ENCODE measurements at places on chromosomes 5 and 9.

- DNase-seq = peak; percentile 64
Observed at GRCh38 chr5:170482511-170482910, 21.3 kb upstream of the KCNIP1 start.

GRCh38 chr5:128202320-128202719, 118.8 kb downstream of the SLC12A2 start:
- DNase-seq = no peak

GRCh38 chr9:113808391-113809358, 67.4 kb upstream of the ZNF618 start:
- DNase-seq = peak; percentile 79

DNA sequence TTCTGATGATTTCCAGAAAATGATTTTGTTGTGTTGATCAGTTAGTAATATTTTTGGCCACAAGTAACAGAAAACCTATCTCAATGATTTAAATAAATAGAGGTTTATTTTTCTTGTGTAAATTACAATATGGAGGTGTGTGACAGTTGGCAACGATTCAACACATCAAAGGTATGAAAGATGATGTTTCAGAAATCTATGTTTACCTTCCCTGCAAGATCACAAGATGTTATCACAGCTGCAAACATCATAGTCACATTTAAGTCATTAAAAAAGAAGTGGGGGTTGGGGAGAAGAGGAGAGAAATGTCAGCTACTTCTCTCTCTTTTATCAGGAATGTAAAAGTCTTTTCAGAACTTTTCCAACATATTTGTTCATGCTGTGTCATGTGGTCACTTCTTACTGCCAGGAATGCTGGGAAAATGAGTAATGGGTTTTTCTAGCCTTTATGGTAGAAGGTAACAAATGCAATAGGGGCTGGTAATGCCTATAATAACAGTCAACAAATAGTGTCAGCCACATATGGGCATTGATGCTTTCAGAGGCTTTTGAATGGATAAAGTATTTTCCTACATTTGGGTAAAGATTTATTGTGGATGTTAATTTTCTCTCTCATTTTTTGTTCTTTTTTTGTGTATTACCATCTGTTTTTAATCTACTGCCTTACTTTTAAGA, 742.7 kb downstream of the TLE1 start:
- no peak for DNase-seq

- DNase-seq = no peak
Observed at GRCh38 chr9:90948156-90948555, 146.5 kb downstream of the SYK start.

GRCh38 chr5:157273131-157273556, 7.2 kb downstream of the CYFIP2 start:
- no peak for DNase-seq

DNA sequence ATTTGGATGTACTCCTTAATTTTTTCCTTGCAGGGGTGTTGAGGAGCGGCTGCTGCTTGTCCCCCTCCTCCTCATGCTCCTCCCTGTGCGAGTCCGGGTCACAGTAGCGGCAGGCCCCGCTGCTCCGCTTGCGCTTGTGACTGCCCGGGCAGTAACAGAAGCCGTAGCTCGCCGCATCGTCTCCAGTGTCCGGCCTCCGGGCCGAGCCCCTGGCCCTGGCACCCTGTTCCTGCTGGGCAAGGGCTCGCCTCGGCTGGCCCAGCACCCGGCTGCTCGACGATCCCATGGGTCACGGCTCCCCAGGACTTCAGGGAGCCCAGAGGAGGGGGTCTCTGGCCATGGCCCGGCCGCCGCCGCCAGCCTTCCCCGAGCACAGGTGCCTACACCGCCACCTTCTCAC, at the start of gene GMCL2:
TSS of gene GMCL2 (minus strand) at position 358 of the 400 bp plus-strand sequence. CDS start at position 286, 72 bp downstream.
- no peak for DNase-seq

DNA sequence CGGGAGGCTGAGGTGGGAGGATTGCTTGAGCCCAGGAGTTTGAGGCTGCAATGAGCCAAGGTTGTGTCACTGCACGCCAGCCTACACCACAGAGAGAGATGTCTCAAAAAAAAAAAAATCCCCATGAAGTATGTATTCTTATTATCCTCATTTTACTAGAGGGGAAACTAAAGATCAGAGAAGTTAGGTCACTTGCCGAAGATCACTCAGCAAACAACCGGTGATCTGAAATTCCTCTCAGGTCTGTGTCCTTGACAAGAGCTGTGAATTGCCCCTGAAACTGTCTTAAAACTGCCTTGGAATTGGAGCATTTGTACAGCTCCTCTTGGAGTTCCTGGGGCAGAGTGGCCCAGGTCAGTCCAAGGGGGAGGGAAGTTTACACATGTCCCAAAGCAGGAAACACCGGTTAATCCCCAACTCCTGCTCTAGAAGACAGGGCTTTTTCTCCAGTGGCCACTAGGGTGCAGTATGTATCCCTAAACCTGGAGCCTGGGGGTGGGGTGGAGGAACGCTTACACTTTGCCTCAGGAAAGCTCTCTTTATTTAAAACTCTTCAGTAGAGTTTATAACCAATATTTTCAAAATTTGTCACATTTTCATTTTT, 27.6 kb downstream of the AQP7 start:
- DNase-seq = peak; percentile 91

- DNase-seq = no peak
Observed at GRCh38 chr5:555058-555623, 30.9 kb upstream of the SLC9A3 start.

DNA sequence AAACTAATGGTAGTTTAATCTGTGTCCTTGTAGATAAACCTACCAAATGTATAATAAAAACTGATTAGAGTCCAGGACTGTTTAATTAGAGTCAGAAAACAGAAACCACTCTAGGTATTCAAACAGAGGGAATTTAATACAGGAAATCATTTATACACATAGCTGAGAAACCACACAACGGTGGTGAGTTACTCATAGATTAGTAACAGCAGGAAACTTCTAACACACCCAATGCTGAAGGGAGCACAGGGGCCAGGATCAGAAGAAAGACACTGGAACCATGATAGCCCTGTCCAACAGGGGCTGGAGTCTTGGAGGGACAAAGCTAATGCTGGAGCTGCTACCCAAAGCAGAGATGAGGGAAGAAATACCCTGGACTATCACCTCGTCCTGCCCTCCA, 321.0 kb downstream of the ACTL7B start:
- DNase-seq = peak; percentile 78

- DNase-seq = peak; percentile 45
Observed at GRCh38 chr9:127308652-127309434, 44.3 kb downstream of the GARNL3 start.

- DNase-seq = no peak
Observed at GRCh38 chr9:121612511-121612998, 38.9 kb upstream of the DAB2IP start.

GRCh38 chr9:37575511-37575914, 667 bp downstream of the FBXO10 start:
- no peak for DNase-seq

GRCh38 chr5:179377421-179378115, 32.3 kb upstream of the ADAMTS2 start:
- no peak for DNase-seq

DNA sequence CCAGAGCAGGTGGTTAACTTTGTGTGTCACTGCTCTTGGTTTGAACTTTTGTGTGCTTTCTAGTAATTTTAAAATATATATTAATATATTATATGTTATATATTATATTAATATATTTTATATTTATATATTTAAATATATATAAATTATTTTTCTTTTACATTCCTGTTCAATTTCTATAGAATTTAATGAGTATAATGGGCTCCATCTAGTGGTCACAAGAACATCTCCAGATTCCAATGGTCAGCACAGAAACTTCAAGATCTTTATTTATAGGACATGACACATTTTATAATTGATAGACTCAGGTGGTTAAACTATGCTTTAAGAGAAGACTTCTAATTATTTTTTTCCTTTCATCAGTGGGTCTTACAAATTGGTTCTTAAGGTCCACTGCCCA, 39.1 kb downstream of the COL23A1 start:
- peak; percentile 49 for DNase-seq

DNA sequence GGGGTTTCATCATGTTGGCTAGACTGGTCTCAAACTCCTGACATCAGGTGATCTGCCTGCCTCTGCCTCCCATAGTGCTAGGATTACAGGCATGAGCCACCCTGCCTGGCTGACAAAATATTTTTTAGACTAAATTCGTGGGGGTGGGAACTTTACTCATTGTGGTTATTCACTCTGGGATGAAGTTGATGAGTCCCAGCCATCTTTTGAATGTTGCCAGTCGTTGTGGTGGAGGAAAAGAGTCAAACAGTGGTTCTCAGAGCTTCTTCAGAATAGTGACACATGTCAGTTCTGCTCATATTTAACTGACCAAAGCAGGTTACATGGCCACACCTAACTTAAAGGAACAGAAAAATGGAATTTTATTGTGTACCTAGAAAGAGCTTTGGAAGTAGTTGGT, 6.9 kb downstream of the SREK1 start:
- DNase-seq = no peak

DNA sequence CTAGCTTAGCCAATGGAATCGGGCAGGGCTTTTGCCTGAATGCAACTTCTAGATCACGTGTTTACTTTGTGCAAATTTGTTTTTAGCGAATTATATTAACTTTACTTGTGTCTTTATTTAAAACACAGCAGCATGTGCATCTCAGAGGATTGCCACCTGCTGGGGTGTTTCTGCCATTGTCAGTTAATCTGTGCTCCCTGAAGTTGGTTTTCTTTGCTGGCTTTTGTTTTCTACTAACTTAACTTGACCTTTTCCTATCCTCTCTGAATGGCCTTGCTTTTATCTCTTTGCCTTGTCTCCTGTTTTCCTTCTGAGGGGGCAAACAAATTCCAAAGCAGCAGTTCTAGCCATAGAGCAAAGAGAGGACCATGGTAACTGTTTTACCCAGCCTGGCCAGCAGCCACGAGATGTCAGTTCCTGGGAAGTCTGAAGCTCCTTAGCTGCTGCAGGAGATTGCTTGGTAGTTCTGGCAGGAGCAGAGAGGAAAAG, 67.6 kb downstream of the ARHGEF28 start:
- peak; percentile 48 for DNase-seq

- no peak for DNase-seq
Observed at GRCh38 chr9:90815183-90815943, 13.7 kb downstream of the SYK start.

DNA sequence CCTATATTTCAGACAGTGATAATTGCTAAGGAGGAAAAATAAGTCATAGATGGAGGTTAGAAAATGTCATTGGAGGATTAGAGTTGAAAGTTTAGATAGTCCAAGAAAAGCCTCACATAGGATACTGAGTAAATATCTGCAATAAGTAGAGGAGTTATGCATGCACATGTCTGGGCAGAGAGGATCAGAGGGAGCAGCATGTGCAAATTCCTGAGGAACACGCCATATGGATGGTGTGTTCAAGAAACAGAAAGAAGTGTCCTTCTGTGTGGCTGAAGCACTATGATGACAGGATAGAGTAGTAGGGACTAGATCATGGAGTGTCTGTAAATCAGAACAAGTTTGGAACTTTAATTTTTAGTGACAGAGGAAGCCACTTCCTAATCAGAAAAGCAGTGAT, 52.2 kb downstream of the SGCD start:
- DNase-seq = no peak

- no peak for DNase-seq
Observed at GRCh38 chr5:141812512-141812911, 65.7 kb downstream of the PCDH1 start.

DNA sequence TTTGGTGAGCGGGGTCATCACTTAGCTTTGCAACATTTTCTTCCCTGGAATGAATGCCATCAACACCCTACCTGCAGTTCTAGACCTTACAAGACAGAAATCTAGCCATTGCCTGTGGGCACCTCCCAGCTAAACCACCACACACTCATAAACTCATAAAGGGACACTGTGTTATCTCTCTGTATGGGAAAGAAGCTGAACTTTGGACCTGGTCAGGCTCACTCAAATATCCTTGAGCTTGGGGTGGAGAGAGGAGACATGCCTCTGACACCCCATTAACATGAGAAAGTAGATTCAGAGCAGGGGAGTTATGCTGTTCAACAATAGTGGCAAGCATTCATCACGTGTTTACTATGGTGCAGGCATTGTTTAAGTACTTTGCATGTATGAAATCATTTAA, 205.6 kb downstream of the ZNF462 start:
- DNase-seq = no peak

DNA sequence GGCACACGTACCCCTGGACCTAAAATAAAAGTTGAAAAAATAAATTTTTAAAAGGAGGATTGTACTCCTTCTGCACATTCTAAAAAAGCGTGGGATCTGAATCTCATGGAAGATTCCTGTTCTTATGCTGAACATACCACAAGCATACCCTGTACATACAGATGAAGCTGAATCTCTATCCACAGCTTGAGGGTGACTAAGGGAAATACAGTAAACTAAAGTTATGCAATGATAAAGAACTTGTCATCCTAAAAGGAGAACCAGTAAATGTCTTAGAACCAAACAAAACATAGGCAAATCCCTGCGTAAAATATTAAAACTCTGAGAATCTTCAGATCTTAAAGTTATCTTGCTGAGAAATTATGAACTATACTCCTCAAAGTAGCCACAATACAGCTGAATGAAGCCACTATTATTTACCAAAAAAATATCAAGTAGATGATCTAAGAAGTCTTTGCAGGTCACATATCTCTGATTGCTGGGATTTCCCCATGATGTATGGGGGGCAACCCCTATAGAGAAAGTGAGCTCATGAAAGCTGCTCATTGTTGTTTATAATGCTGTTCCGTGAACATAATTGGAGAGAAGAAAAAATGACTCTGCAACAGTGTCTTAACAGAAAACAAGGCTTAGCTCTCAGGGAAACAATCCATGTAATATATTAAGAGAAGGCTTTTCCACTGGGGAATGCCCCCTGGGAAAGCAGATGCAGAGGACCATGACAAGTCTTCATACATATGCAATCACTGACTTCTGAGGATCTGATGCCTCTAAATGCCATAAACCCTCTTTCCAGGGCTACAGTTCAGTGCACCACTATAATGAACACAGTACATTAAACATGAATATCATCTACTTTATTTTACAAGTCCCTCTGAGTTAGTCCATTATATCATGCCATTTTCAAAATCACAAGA, 210.1 kb downstream of the EPB41L4A start:
- no peak for DNase-seq

- no peak for DNase-seq
Observed at GRCh38 chr9:78210841-78211301, 25.0 kb upstream of the CEP78 start.

GRCh38 chr5:109951348-109951747, 261.6 kb downstream of the MAN2A1 start:
- DNase-seq = no peak

DNA sequence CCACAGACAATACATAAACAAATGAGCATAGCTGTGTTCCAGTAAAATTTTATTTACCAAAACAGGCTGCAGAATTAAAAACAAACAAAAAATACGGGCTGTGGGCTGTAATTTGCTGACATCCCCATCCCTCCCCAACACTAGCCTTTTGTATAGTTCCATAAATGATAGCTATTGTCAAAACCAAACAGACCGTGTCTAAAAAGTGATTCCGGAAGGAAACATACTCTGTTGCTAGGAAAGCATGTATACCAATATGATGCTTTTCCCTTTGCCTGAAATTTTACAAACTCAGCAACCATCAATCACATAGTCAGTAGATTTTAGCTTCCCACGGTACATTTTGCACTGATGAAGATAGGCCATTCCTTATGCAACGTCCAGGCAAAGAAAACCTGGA, 80.0 kb downstream of the TMEM215 start:
- no peak for DNase-seq
